ENCODE measurements at places on chromosomes 11 and 22.

GRCh38 chr11:85855341-85855656 lies at the start of gene CCDC83:
CCDC83 (plus strand) TSS chr11:85855383; CDS start chr11:85865124, 9,741 bp downstream.
- DNase-seq: no peak

- peak; percentile 41 for DNase-seq
Measured at GRCh38 chr11:103035791-103036434, 56.0 kb downstream of the DCUN1D5 start.

DNA sequence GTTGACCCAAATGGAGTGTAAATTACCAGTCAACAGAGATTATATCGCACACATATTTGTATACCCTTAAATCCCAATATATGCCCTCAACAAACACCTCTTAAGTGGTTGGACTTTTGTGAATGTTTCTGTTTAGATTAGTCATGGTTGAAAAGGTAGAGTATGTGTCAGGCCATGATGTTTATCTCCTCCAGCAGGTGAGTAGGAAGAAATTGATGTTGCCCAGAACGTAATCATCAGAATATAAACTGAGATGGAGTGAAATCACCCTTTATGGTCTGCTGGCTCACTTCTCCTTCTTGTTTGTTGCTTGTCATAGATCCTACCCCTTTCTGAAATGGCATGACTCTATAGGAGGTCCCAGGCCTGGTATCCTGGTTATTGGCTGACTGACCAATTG lies 431.8 kb downstream of the ETS1 start:
- no peak for DNase-seq

GRCh38 chr11:130418756-130419155 lies 9.7 kb downstream of the ADAMTS8 start:
- no peak for DNase-seq

- DNase-seq: no peak
Measured at GRCh38 chr11:11411401-11411985, 58.4 kb upstream of the CSNK2A3 start.

DNA sequence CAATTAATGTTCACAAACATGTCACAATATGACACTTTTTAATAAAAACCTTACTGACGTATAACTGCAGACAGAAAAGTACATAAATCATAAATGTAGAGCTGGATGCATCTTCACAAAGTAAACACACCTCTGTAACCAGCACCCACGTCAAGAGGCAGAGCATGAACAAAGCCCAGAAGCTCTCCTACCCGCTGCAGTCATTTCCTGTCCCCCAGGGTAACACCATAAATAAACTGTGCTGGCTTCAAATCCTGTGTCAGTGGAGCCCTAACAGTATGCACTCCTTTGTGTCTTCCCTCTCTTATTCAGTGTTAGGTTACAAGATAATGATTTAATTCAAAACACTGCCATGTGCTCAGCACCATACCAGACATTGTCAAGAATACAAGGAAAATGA lies 5.7 kb downstream of the SYT13 start:
- DNase-seq: no peak

- DNase-seq: no peak
Measured at GRCh38 chr11:36007127-36007655, 63.3 kb downstream of the LDLRAD3 start.

GRCh38 chr11:96482193-96482592 lies 92.4 kb downstream of the JRKL start:
- DNase-seq: no peak

- no peak for DNase-seq
Measured at GRCh38 chr11:111528557-111528956, 12.0 kb upstream of the LAYN start.

DNA sequence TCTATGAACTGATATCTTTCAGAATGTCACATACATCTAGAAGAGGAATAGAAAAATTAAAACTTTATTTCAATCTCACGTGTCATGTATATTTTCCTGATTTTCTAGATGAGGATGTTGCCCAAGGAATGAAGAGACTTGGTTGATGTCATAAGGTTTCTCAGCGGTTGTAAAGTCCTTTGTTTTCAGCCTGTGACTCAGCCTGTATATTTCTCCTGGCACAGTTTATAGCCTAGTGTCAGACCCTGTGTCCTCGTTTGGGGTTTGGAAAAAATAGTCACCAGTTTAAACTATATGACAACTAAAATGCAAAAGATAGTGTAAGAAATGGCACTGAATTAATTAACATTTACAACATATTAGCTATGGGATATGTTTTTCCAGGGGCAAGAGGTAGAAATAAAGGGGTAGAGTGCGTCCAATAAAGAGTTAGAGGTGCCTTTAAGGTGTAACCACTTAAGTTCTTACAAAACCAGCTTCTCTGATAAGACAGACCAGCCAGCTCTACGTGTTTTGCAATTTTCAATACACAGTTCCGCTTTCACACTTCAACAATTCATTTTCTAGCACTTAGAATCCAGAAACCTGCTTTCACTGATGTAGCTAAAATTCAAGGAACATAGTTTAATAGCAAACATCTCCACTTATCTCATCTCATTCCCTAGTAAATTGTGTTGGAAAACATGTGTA lies 1432.6 kb upstream of the TENM4 start:
- DNase-seq: no peak

GRCh38 chr11:704781-705645 lies 1.0 kb upstream of the EPS8L2 start:
- DNase-seq: no peak

- DNase-seq: no peak
Measured at GRCh38 chr11:126518972-126519690, 163.6 kb downstream of the ST3GAL4 start.

DNA sequence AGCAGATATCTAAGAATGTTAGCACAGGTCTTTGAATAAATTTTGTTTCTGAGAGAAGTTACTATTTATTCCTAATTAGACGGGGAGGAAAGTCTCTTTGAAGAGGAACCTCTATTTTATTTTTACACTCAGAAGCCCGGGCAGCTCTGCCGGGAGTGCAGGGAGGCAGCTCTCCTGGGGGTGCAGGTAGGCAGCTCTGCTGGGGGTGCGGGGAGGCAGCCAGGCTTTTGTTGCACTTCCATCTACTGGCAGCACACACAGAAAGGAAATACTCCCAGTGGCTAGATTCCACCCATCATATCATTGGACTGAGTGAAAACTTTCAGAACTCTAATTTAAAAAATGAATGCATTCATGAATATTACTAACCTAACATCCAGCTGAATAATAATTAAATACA lies 24.6 kb downstream of the OR10A6 start:
- DNase-seq: no peak

- DNase-seq: no peak
Measured at GRCh38 chr11:70418130-70418529, 19.8 kb downstream of the CTTN start.

- no peak for DNase-seq
Measured at GRCh38 chr22:26476705-26477340, 6.8 kb downstream of the HPS4 start.

DNA sequence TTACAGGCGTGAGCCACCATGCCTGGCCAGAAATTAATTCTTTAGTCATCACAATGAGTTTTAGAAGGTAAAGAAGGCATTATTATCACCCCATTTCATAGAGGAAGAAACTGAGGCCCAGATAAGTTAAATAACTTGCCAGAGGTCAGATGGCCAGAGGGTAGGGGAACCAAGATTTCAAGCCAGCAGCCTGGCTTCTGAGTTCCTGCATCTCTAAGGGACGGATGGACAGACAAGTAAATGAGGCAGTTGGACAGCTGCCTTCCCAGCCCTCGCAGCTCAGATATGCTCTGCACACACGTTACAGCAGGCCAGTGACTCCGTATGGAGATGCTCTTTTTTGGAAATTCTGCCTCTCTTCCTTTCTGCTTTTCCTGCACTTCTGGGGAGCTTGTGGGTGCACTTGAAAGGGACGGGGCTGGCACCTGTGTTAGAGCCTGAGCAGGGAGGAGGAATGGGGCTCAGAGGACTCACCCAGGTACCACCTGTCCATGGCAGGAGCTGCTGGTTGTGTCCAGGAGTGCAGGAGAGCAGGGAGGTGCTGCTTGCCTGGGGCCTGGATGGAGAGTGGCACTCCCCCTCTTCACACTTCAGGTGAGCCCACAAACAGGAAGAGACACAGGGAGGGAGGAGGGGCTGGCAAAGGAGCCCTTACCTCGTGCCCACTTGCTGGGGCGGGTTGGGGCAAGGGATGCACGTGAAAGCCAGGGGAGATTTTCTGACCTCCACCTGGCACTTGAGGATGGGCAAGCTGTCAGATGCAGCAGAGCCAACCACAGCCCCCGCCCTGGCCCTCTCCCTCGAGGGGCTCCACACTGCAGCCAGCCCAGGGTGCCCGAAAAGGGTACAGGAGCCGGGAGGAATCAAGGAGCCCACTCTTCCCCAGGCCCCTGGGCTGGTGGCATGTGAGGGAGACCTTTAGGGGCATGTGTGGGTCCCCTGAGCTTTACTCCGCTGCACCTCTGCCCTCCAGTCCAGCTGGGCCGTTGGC lies 3.3 kb upstream of the FXYD2 start:
- no peak for DNase-seq

DNA sequence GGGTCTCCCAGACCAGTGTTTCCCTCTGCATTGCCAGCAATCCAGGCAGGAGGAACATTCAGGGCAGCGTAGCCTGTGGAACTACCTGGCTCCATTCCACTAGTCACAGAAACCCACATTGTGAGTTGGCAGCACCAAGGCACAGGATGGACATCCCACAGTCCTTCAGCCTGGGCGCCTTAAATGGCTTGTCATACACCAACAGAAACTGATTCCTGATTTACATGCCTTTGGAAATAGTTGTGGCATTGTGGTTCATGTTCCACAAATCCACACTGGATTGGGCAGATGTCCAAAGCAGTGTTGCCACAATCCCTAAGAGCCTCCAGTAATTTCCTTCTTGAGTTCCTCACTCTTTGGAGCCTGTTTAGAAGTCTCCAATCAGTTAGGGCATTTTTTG lies 225.6 kb downstream of the BLID start:
- DNase-seq: no peak

GRCh38 chr22:20542736-20543135 lies 35.3 kb downstream of the MED15 start:
- DNase-seq: no peak

- DNase-seq: no peak
Measured at GRCh38 chr22:28441720-28442263, 237.8 kb downstream of the TTC28 start.

GRCh38 chr11:134599299-134599771 lies 187.3 kb upstream of the B3GAT1 start:
- no peak for DNase-seq

- no peak for DNase-seq
Measured at GRCh38 chr11:47861728-47862127, 13.6 kb upstream of the NUP160 start.

- DNase-seq: no peak
Measured at GRCh38 chr11:2975594-2975993, 16.5 kb downstream of the NAP1L4 start.

GRCh38 chr11:64121663-64122410 lies 44.1 kb downstream of the MACROD1 start:
- no peak for DNase-seq

DNA sequence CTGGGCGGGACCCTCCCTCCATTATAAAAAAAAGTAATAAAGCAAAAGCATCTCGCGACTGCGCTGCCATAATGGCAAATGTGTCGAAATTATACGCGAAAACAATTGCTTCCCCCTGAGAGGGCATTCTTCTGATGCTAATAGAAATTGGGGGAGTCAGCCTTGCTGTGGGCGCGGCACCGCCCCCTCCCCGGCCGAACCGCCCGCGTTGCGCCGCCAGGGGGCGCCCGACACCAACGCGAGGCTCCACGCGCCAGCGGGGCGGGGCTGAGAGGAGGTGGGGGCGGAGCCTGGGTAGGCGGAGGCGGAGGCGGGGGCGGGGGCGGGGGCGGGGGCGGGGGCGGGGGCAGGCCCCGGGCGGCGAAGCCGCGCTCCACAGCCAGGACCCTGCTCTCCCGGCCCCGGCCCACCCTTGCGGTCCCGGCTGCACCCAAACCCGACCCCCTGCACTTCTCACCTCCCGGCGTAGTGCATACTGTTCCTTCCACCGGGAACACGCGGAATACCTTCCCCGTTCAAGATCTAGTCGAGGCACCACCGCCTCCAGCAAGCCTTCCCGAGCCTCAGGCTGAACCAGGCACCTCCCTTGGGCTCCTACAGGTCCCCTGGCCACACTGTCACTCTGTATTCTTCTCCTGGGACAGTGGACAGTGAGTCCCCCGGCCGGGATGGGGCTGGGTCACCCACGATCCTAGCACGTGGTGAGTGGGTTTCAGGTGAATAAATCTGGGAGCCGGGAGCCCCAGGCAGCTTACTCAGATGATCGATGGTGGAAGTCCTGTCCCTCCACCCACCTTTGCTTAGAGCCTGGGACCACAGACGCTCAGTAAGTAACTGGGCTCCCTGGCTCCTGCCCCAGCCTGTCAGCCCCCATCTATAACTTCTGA lies 15.5 kb upstream of the UPK3A start:
- peak; percentile 80 for DNase-seq

DNA sequence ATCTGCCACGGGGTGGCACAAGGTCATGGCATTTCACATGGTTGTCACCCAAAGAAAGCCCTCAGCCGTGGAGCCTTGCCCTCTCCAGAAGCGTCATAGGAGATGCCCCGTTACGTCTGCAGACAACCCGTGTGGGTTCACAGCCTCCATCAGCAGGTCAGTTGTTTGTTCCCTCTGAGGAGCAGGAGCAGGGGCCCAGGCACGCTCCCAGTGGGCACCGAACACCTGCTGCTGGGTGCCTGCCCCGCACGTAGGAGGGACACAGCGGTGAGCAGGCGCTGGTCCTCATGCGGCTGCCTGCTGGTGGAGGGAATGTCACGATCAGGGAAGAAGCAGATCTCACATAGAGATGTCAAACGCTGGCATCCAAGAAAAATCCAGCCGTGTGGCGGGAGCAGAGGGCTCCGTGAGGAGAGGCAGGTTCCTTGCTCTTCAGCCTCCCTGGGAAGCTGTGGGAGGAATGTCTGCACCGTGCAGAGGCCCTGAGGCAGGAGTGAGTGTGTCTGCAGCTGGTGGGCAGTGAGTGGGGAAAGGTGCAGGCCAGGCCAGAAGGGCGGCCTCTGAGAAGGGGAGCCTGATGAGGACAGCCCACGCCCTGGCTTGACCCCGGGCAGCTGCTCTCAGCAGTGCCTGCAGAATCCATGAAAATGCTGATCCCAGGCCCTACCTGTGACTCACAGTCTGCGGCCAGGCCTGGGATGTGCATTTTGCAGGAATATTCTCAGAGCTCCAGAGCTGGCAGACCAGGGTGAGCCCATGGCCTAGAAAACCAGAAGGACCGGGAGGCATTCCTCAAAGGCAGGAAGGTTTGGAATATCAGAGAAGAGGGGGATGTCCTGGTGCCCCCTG lies 36.4 kb upstream of the TH start:
- DNase-seq: no peak

DNA sequence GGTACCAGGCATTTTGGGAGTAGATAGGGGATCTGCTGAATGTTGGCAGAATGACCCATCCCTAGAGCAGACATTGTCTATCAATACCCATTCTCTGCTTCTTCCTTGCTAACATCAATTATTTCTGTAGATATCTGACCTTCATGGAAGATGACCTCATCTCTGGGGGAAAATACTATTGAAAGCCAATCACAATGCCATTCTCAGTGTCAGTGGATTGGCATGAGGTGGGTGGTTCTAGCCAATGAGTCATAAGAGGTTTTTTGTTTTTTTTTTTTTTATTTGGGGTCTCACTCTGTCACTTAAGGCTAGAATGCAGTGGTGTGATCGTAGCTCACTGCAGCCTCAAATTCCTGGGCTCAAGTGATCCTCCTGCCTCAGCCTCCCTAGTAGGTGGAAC lies 42.5 kb downstream of the SNX19 start:
- no peak for DNase-seq

Data from activated T-helper 2 cell treated with anti-CD3 and anti-CD28 coated beads, Interferon-gamma antibody, Interleukin-2, Interleukin-4, amounts not matched to agents 10 μg/mL and 5 μg/mL and 100 μg/mL, durations not matched to agents 14 hours and 24 hours and 36 hours (primary cell).